GM12891 (cell line): ENCODE measurements at places on chromosomes 11 and 22.

DNA sequence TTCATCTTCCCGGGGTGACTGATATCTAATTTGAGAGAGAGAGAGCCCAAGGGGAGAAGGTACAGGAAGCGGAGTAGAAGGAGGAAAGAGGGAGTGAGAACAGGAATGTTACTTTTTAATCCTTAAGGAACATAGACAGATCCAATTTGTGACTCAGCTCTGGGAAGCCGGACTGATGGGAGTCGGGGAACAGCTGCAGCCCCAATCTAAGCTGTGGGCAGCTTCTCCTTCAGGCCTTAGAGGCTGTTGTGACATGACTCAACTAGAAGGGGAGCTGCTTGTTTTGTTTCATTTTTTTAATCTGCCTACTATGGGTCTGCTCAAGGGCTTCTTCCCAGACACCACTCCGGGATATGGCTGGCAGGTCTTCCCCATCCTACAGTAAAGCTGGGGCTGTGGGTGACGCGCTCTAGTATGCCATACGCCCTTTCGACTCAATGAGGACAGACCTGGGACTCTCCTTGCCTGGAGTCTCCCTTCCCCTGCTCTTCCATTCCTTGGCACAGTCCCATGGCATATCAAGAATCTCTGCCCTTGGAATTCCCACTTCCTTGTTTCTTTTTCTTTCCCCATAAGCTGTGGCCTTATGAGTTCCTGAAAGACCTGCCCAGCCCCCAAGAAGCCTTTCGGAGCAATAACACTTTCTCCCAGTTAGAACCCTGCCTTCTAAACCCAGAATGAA, 103.3 kb upstream of the AKIP1 start:
- no peak for DNase-seq

GRCh38 chr22:45529971-45530575, 27.4 kb downstream of the FBLN1 start:
- DNase-seq: no peak

DNA sequence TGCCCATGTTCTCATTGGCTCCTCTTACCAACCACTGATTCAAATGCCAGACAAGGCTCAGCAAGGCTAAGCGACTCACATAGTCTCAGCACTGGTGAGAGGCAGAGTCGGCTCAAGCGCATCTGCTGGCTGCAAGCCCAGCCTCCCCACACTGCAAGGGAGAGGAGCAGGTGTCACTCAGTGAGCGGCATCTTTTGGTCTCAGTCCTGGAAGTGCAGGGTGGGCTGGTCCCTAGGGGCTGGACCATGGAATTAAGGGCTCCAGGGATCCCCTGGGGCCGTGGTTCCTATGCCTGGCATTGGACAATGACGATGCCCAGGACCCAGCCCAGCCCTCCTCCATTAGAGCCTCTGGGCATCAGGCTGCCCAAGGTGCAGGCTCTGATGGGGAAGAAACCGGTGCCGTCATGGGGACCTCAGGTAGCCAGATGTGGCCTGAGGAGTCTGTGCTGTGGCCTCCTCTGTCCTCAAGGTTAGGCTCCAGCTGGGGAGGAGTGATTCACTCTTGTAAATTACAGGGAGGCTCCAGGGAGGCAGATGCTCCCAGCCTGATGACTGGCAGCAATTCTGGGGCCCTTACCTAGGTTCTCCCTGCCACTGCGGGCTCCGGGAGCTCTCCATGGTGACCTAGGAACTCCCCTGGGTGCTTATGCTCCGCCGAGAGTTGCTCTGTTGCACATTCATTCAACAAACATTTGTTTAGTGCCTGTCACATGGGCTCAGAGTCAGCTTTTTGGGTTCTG, 28.0 kb downstream of the FADS2 start:
- no peak for DNase-seq

DNA sequence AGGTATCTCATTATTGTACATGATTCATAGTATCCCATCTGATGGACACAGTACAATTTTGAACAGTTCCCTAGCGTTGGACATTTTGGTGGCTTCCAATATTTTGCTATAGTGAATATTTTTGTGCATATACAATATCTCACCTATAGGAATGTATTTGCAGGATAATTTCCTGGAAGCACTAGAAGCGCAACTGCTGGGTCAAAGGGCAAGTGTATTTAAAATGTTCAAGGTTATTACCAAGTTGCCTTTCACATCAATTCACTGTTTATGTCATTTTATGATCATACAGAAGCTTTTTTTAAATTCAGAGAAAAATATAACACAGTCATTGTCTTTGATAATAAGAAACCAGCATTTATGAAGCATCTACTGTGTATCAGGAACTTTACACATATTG, 19.1 kb upstream of the RPS3 start:
- no peak for DNase-seq
